Pulmonary artery endothelial cell (primary cell): ENCODE measurements at places on chromosomes 13 and 19. TPM values are rescaled to one million over a fixed set of nuclear protein-coding genes. Genes with fewer than 3 reads are reported as not detected.

The TMEM255B gene
- total RNA-seq: 19.1 and 37.3 TPM in 2 replicates

DNA sequence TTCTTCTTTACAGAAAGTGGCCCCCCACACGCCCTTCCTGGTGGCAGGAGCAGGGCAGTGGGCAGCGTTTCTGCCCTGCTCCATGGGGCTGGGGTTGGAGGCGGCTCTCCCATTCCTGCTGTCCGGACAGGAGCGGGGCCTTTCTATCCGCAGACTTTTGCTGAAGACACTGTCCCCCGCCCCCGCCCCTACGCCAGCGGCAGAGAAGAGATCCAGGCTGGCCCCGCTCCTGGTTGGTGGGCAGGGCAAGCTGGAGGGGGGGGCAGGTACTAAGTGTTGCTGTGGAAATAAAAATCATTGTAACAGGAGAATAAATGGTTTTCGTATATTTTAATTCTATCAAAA lies 81.7 kb downstream of the ZNF429 start:
- no peak for DNase-seq

DNA sequence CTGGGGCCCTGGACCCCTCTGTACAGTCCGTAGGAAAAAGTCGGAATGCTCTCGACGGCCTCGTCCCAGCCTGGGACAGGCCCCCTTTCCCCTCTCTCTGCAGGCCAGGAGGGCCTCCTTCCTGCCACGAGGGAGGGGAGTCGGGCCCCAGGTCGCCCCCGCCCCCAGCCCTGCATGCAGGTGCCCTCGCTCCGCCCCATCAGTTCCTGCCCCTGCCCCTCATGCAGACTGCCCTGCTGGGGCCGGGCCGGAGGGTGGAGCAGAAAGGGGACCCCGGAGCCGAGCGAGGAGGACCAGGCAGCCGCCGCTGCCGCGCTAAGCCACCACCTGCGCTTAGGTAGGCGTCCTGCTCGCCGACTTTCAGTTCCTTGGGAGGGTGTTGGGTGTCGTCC lies 7.3 kb downstream of the LYL1 start:
- no peak for DNase-seq

The RBM26 gene
- 16.2 and 25.9 TPM in 2 replicates for total RNA-seq

GRCh38 chr19:45187421-45188100 lies 9.0 kb downstream of the BLOC1S3 start:
- no peak for DNase-seq

DNA sequence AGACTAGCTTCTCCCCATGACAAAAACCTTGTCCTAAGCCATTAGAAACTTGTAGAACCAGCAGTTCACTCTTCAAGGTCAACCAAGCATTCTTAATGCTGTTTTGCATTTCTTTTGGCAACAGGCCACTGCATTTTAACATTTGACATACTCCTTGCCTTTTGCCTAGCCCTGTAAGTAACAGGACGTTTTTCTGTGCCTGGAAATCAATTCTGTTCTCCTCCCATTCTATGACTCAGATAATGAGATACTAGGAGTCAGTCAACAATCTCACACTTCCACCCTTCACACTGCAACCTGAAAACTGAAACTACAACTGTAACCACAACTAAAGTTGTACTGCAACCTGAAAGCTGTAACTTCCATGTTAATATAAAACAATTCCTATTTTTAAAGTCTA lies 268.7 kb downstream of the MZT1 start:
- DNase-seq: no peak

The CTXN1 gene
- total RNA-seq: 3.1 and 8.2 TPM in 2 replicates

GRCh38 chr13:91162589-91162988 lies 184.9 kb upstream of the MIR17HG start:
- no peak for DNase-seq

- no peak for DNase-seq
Observed at GRCh38 chr19:46787040-46787330, 1.4 kb downstream of the SLC1A5 start.

GRCh38 chr19:2064395-2064787 lies 13.3 kb upstream of the MKNK2 start:
- no peak for DNase-seq

DNA sequence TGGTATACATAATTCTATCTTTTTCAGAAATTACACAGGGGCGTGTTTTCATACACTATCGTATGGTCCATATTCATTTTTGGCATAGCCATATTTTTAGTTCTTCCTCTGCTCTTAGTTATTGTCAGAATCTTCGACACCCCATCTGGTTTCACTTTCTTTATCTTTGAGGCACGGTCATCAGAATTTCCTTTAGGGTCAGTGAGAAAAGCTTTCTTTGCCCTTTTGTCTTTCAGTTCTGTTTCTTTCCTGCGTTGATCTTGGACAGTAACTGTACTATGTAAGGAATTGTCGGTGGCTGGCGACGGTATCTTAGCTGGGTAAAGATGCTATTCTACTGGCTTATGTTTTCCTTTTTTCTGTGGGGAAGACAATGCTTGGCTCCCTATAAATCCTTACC lies 10.6 kb upstream of the KIR2DL4 start:
- DNase-seq: no peak

DNA sequence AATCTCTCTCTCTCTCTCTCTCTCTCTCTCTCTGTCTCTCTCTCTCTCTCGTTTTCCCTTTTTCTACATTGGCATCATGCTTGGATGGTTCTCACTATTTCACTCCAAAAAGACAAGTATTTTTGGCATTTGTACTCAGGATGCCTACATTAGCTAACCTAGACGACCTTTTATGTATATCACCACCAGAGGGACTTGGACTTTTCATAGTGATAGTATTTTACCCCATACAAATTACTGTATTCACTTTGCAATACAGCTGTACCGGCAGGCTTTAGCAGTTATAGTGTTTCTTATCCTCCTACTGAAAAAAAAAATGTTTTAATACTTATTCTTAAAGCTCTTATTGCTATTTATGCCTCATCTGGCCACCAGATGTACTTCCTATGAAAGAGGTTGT lies 687.2 kb upstream of the KLHL1 start:
- no peak for DNase-seq

The KLK7 gene
- not detected in 2 replicates for total RNA-seq

DNA sequence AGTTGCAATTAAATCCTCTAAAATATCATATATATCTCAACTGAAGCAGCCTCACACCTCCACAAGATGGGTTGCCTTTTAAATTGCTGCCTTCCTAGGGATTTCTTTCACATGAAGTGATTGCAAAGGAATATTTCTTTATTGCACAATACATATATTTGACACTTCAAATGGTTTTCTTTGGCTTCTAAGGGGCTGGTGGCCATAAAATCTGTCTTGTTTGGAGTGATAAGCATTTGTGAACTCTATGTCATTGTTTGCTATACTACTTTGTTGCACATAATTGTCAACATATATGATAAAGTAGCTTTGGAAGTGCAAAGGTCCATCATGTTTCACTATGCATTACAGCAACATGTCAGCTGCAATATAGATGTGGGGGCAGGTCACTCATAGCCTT lies 2380.9 kb downstream of the PCDH9 start:
- DNase-seq: no peak

GRCh38 chr19:42140125-42140754 lies 8.0 kb upstream of the POU2F2 start:
- DNase-seq: no peak

DNA sequence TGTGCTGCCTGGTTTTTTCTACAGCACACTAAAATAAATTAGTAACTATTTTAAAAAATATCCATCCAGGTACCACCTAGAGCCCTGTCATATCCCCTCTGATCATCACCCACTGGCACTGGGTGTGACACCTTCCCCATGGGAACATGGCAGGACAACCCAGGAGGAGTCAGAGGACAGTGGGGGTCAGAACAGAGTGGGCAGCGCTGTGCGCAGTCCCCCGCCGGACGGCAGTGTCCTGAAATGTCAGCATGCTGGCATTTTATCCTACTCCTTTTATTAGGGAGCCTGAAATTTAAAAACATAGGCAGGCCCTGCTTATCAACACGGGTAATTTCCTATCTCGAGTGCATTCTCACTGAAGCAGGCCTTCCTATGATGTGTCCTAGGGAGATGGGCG lies 42.1 kb upstream of the GAS6 start:
- no peak for DNase-seq

DNA sequence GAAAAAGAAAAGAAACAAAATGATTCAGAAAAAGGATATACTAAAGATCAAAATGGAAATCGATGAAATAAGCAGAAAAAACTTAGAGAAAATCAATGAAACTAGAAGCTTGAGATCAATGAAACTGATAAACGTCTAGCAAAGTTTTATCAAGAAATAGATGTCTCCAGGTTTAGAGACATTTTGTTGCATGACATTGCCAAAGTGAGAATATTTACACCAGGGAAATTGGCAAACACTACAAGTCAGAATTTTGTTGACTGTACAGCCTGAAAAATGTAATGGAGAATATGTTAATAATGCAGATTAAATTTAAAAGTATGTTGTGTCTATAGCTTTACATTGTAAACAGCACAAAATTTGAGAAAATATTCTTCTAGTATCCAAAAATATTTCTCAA lies 5.3 kb upstream of the ZNF599 start:
- no peak for DNase-seq

GRCh38 chr19:39110263-39110967 lies 15.2 kb upstream of the PAK4 start:
- no peak for DNase-seq

The KL gene
- not detected in 2 replicates for total RNA-seq

The LIM2 gene
- not detected in 2 replicates for total RNA-seq

The GRK1 gene
- total RNA-seq: not detected in 2 replicates

The SELENOV gene
- not detected in 2 replicates for total RNA-seq

DNA sequence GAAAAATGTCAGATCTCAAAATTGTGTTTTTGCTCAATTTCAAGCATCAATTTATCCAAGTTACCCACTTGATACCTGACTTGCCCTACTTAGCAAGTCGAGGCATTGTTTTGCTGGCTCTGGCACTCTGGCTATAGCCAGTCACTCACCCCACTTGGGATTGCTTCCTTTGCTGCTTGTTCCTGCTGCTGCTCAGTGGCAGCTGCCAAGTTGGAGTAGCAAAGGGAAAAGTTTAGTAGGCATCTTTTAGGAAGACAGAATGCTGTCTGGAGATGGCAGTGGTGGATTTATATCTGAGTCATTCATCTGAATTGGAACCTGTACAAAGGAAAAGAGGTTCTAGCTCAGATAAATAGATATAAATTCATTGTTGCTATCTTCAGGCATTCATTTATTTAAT lies 41.2 kb downstream of the PCCA start:
- DNase-seq: peak; percentile 48

The REEP6 gene
- 0.53 and 0.60 TPM in 2 replicates for total RNA-seq

The ZNF431 gene
- total RNA-seq: 4.0 and 7.1 TPM in 2 replicates

GRCh38 chr13:112446347-112446861 lies 70.2 kb downstream of the SPACA7 start:
- no peak for DNase-seq

- no peak for DNase-seq
Observed at GRCh38 chr19:1109697-1110671, 6.2 kb downstream of the GPX4 start.

The RXFP2 gene
- total RNA-seq: not detected in 2 replicates

The LGALS4 gene
- total RNA-seq: not detected in 2 replicates

The COL5A3 gene
- total RNA-seq: not detected in 2 replicates

DNA sequence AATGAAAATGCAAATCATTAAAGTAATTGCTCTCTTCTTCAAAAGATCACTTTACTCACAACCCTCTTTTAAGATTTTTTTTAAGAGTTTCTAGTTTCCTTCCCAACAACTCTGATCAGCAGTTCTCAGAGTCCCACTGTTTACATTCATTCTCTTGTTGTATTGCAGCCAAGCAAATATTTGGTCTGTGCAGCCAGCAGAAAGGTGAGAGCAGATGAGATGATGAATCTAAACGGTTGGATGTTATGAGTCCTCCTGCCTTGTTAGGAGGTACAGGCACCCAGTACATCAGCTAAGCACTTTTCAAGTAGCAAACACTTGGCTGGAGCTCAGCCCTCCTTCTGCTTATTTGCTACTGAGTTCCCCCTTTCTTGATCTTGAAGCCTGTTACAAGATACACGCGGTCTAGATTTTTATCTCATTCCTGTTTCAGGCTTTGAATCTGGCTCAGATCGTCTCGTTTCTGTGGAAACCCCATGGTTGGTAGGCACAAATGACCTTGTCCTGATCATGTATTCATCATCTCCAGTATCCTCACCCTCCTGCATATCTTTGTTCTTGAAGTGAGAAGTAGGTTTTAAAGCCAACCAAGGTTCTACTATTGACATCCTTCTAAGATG lies 300.7 kb downstream of the DCT start:
- DNase-seq: no peak

The CGB5 gene
- total RNA-seq: not detected in 2 replicates

DNA sequence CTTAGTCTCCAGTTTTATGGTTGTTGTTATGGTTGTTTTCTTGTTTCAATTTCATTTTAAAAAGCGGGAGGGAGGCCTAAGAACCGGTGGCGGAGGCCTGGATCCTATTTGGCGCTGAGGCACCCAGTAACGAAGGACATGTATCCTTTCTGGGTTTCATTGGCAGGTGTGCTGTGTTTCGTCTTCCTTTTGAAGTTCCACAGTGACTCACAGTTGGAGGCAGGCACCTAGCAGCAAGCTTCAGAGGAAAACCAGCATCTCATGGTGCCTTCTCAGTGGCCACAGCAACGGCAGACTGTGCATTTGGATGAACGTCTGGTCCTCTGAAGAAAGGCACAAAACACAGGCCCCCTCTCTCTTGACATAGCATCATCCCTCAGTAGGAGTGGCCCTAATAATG lies 697.2 kb downstream of the EFNB2 start:
- DNase-seq: no peak

DNA sequence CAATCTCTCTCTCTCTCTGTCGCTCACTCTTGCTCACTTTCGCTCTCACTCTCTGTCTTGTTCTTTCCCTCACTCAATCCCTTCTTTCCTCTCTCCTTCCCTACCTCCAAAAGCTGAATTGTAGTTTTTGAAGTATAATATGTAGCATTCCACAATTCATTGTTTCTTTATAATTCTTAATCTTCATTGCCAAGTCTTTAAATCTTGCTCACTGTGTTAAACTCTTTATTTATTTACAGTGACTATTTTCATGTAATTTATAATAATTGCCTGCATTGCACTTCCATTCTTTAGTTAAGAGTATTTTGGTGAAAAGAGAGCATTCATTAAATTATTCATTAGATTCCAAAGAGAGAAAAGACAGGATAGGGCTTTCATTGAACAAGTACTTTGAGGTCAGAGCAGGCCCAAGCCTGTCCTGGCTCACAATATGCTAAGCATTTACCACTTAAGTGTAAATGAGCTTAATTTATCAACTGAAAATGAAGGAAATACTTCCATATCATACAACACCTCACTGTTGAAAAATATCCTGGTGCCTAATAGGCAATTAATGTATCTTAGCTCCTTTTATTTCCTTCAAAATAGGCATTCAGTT lies 257.4 kb upstream of the SLITRK1 start:
- no peak for DNase-seq

GRCh38 chr13:103694033-103694432 lies 627.8 kb upstream of the SLC10A2 start:
- DNase-seq: no peak

DNA sequence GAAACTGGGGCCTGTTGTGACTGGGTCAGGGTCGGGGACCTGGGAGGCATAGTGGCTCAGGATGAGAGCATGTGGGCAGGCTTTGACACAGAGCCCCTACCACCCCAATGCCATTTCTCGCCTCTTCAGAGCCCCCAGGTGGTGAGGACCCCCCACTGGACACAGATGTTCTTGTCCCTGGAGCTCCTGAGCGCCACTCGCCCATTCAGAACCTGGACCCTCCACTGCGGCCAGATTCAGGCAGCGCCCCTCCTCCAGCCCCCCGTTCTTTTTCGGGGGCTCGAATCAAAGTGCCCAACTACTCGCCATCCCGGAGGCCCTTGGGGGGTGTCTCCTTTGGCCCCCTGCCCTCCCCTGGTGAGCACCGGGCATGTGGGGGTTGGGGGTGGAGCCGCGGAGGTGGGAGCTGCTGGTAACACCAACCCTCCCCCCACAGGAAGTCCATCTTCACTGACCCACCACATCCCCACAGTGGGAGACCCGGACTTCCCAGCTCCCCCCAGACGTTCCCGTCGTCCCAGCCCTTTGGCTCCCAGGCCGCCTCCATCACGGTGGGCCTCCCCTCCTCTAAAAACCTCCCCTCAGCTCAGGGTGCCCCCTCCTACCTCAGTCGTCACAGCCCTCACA lies 10.4 kb downstream of the IGFLR1 start:
- no peak for DNase-seq
